ENCODE measurements at places on chromosomes 7 and 10. TPM values are rescaled to one million over a fixed set of nuclear protein-coding genes. Genes with fewer than 3 reads are reported as not detected.

Gene NT5C2
- 40.6 TPM for total RNA-seq

Gene UCN3
- not detected for total RNA-seq

Gene EIF3A
- total RNA-seq: 117 TPM

Gene CALML3
- total RNA-seq: not detected

Gene LDB3
- not detected for total RNA-seq

Gene SLC26A5
- total RNA-seq: 0.11 TPM

Gene C10orf62
- 0.28 TPM for total RNA-seq

Gene GPR15LG
- not detected for total RNA-seq

Gene TUBB8
- 0.31 TPM for total RNA-seq

Gene GCK
- total RNA-seq: not detected

Gene REPIN1
- total RNA-seq: 108 TPM

Gene SCIN
- total RNA-seq: not detected

Gene TASOR2
- 58.9 TPM for total RNA-seq

Gene HMX2
- not detected for total RNA-seq

Gene PPIF
- total RNA-seq: 157 TPM

Gene FAM237B
- total RNA-seq: not detected

Gene ZNF783
- 1.3 TPM for total RNA-seq

Gene IRF5
- total RNA-seq: 2.9 TPM

Gene PRPS1L1
- not detected for total RNA-seq

Gene GIMAP7
- not detected for total RNA-seq

Gene NPSR1
- not detected for total RNA-seq

Gene COX19
- total RNA-seq: 6.5 TPM

Gene SGPL1
- total RNA-seq: 25.0 TPM

Gene IPMK
- 5.4 TPM for total RNA-seq

Gene CLCN1
- total RNA-seq: not detected

Gene CHAT
- not detected for total RNA-seq

Gene MNX1
- total RNA-seq: 3.6 TPM

Gene STOX1
- total RNA-seq: 6.0 TPM

Gene CALCR
- total RNA-seq: not detected

Gene DGKI
- not detected for total RNA-seq
